ENCODE measurements at places on chromosomes 1 and 21.

DNA sequence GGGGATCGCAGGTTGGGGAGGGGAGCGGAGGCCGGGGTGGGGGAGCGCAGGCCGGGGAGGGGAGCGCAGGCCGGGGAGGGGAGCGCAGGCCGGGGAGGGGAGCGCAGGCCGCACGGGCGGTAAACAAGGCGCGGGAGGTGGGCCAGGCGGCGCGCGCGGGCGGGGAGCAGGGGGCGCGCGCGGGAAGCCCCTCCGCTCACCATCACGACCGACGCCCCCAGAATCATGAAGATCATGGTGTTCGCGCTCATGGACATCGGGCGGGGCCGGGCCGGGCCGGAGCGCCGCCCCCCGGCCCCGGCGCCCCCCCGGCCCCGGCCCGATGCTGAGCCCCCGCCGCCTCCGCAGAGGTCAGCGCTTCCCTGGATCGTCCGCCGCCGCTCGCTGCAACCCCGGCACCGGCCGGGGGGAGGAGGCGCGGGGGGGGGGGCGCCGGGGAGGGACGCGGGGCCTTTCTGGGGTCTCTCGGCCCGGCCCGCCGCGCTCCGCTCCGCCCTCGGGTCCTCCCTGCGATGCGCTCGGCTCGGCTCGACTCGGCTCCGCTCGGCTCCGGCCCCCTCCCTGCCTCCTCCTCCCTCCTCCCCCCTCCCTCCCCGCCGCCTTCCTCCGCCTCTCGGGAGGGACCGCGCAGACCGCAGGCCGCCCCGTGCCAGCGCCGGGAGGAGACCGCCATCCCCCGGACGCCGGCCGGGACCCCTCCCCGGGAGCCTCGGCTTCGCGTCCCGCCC is at the start of gene TMEM240:
Gene TMEM240 (minus strand): TSS at position 535 of the 728 bp plus-strand sequence. CDS start 278 bp downstream, at position 257.
- peak; percentile 62 for DNase-seq

DNA sequence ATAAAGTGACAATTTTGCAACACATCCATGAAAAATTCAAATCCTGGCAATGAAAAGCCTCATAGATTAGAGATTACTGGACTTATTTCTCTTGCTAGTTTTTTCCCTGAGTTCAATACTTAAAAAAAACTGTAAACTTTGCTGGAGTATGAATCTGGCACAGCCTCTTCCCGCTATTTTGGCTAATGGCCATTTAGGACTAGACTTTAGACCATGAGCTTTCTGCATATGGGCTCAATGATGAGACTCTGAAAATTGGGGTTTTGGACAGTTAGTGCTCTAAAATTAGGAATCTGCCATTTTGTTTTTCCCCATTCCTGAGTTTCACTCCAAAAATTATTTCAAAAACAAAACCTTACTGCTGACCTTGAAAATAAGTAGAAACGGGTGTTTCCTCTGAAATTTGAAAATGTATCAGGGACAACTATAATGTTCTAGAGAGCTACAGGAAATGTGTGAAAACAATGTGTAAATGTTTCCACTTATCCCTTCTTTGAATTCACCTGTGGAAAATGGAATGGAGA is 137.5 kb downstream of the HMCN1 start:
- DNase-seq, result no peak

DNA sequence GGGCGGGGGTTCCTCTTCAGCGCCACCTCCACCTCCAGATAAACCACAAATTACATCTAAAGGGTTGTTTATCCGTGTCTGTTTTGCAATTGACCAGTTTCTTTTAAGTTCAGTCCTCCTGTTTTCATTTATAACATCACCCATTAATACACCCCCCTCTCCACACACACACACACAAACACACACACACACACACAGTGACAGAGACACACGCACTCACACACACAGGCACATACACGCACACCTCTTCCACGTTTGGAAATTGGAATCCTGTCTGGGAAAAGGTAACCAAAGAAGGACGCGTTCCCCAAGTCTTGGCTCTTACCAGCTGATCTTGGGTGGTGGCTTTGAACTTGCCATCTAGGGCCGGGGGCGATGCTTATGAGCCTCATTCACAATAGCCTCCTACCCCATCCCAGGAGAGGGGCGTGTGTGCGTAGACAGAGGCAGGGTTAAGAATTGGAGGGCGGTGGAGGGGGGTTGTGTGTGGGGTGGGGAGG is 442 bp upstream of the CSMD2 start:
- DNase-seq, result no peak

DNA sequence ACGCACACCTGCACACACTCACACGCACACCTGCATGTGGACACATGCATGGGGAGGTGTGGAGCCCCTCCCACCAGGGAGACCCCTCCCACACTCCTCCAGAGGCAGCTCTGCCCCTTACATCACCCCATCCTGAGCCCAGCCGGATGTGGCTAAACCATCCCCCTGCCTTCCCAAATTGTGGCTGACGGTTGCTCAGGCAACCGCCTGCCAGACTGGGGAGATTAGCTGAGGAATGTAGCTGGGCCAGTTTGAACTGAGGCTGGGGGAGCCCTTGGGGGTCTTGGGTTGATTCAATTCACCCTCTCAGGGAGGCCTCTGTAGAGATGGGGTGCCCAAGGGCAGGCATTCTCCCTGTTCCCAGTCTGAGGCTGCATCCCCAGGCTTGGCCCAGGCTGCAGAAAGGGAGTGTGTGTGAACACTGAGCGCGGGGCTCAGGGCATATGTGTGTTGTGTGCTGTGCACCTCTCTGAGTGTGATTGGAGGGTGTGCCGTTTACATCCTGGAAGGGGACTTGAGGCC is 12.9 kb downstream of the PTPRU start:
- DNase-seq, result no peak

DNA sequence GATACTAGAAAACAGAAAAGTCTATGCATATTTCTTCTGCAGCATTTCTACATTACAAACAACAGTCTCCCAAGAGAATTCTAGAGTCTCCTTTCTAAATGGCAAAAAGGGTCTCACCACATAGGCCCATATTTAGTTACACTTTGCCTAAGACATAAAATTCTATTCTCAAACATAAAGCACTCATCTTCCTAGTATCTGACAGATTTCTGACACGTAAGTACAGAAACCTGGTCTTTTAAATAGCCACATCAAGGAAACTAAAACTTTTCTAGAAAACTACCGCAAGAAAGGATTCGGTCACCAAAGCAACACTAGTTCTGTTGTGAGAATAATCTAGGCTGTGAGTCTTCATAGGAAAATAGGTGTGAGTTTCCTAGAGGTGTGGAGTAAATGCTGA is 33.6 kb upstream of the CTSK start:
- DNase-seq, result peak; percentile 48

DNA sequence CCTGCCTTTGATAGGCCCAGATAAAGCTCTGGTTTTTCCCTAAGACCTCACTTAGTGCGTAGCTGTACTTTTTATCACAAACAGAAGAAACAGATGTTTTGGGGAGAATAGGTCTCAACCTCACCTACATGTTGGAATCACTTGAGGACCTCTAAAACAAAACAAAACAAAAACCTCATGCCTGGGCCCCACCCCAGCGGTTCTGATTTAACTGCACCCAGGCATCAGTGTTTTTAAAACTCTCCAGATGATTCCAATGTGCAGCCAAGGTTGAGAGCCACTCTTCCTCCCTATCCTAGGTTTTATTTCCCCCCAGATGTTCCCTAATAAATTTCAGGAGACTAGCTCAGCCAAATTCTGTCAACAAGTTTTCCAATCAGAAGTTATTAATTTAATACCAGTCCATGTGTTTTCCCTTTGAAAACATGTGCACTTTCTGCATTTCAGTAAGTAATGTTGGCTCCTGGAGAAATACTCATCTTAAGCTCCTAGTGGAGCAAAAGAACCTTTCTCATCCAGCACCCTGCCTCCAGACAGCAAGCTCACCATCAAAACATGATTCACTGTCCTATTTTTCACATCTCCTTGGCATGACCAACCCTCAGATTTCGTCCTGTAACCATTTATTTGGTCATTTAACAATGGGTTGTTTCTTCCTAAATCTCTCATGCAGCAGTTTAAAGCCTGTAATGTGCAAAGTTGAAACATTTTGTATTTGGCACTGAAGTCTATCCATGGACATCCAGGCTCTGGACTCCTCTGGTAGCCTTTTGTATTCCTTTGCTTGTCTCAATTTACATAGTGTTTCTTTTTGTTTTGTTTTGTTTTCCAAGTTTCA is 27.5 kb downstream of the LRRC8C start:
- peak; percentile 55 for DNase-seq

DNA sequence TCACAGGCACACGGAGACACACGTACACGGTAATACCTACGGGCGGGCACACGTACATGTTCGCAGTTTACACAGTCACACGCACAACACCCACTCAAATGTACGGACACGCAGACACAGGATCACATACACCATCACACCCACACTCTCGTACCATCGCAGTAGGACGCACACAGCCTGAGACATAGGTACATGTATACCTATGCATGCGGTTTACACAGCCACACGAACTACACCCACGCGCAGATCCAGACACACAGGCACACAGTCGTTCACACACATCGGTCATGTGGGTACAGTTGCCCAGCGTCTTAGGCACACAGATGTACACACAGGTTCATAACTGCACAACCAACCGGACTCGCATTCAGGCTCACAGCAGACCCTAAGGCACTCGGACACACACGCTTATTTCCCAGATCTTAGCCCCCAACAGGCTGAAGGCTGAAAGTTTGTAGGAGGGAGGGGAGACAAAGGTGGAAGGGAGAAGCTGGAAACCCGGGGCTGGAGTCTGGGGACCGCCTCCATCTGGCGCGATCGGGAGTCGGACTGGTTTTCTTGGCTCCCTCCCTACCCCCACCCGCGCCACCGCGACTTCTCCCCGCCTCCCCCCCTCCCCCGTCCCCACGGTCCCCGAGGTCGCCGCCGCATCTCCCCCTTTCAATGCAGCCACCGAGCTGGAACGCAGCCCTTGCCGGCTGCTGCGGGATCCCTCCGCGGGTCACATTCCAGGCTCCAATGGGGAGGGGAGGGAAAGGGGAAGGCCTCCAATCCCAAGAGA is 51.9 kb upstream of the SYNC start:
- DNase-seq, result peak; percentile 58

DNA sequence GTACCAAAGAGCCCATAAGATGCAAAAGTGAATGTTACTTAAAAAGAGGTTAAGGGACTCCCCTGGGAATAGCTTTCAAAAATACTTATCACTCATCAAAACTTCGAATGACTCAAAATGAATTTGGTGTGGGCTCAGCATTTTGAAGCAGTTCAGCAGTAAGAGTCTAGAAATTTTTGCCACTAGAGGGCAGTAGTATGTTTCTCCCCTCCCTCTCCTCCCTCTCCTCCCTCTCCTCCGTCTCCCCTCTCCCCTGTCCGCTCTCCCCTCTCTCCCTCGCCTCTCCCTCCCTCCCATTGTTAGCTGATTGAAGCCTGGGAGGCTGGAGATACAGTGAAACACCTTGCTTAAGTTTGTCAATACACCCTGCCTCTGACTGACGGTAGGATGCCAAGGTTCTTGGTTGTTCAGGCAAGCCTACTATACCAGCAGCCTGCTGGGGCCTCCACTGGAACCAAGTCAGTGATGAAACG is 70.8 kb upstream of the TENT5C start:
- DNase-seq, result peak; percentile 77

GRCh38 chr1:155245163-155245524 is 10.1 kb downstream of the ENTREP3 start:
- DNase-seq, result no peak

DNA sequence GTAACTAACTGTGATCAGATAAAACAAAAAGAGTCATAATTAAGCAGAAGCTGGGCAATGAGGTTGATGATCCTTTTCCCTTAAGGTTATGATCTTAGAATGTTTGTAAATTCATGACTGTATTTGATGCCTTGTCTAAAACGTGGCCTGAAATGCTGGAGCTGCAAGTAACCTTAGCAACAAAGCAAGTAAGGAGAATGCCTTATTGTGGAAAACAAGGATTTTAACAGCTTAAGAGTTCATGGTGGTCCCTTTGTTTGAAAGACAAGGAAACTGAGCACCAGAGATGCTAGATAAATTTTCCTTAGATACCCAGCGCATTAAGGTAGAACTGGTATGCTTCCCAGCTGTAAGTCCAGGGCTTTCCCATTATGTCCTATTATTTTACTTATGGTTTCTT is 25.7 kb upstream of the XPR1 start:
- no peak for DNase-seq

GRCh38 chr1:210681158-210681557 is 352.5 kb downstream of the HHAT start:
- DNase-seq, result no peak

DNA sequence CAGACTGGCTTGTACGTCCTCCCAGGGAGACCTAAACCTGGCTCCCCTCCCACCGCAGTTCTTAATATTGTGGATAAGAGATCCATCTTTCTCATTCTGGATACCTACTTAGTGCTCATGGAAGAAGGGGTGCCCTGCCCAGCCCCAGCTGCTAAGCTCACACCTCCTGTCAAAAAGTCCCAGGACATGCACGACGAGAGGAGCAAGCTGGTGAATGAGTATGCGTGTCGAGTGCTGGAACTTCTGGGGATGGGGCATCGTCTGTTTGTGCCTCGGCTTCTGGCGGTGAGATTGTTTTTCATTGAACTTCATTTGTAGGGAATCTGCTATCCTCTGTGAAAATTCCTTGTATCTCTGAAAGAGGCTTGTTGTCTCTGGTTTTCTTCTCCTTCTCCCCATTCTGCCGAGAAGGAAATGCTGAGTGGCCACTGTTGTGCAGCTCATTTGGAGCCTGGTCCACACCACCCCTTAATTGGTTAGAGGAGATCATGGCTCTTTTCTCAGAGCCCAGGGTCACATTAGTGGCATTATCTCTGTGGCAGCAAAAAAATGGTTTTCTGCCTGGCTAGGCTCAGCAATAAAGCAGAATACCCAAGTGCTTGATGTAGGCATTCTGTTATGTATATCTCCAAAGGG is 199.4 kb upstream of the CACYBP start:
- no peak for DNase-seq

- DNase-seq, result no peak
These were observed 62.3 kb downstream of the ZNF644 start for GRCh38 chr1:90959352-90960206.

DNA sequence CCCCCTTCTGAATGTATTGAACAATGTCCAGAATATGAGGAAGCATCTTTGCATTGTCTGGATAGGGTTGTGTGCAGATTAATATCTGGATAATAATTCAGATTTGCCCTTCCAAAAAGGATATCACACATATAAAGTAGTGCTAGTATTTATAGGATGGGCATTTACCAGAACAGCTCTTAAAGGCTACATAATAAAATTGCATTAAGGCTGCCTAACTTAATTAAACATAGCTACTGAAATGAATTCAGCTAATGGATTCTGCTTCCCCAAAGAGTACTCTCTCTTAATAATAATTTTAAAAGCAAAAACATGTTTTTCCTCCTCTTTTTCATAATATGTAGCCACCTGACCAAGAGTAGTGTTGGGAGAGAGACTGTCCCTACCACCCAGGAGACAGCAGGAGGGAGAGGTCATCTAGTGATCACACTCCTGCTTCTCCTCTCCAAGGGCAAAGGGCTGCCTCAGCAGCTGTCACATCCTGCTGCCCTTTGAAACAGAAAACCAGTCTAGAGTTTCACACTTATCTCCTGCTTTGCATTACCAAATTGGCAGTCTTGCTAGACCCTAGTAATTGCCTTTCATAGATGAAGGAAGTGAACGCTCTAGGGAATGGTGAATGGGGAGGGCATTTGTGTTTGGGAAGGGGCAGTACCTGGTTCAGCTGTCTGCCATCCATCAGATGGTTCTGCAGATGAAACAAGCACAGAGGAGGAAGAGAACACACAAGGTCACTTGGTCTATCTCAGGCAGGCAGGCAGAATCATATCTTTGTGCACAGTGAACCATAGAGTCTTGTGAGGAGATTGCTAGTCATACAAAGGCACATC is 29.3 kb upstream of the DDAH1 start:
- DNase-seq, result no peak

GRCh38 chr1:224519874-224520273 is 85.3 kb upstream of the WDR26 start:
- DNase-seq, result no peak
